ENCODE measurements at places on chromosomes 12 and 14.

DNA sequence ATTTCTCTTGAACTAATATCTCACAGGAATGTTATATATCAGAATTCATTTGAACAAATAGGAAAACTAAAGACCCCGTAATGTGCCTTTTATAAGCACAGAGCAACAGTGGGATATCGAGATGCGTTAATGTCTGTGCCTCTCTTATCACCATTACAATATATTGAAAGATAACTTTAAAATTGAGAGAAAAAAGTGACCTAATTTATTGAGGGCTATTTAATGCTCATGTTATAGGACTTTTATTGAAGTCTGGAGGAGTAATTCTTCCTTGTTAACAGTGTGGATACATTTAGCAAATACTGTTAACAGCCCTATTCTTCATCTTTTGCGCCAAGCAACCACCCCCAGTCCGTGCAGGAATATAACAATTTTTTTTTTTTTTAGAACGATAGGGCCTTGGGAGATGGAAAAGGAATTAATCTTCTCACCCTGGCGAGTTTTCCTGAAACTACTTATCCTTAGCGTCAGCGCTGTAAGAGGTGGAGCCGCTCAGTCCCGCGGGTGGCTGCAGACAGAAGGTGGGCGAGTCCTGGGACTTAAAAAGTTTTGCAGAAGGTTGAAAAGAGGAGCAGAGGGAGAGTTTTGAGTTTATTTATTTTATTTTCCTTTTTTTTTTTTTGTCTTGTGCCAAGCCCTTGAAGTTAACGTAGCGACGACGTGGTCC, 11.0 kb downstream of the FOXG1 start:
- DNase-seq = no peak

GRCh38 chr12:132886529-132887477, 602 bp downstream of the CHFR start:
- DNase-seq = no peak

DNA sequence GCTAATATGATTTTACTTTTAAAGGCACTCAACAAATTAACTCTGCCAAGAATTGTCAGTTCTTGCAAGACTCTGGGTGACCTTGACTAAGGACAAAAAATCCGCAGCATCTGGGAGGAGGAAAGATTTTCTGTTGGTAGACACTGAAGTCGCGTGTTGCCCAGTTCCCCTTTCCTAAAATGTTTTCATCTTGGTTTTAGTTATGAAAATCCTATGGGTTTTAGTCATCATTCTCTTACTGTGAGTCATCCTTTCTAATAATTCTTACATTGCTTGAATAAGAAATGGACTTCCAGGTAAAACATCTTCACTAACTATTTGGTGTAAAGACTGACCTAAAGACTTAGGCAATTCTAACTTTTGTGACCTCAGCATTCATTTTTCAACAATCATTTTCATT, 9.1 kb downstream of the GSG1 start:
- no peak for DNase-seq

GRCh38 chr14:95460647-95461478, 55.6 kb downstream of the SYNE3 start:
- no peak for DNase-seq

DNA sequence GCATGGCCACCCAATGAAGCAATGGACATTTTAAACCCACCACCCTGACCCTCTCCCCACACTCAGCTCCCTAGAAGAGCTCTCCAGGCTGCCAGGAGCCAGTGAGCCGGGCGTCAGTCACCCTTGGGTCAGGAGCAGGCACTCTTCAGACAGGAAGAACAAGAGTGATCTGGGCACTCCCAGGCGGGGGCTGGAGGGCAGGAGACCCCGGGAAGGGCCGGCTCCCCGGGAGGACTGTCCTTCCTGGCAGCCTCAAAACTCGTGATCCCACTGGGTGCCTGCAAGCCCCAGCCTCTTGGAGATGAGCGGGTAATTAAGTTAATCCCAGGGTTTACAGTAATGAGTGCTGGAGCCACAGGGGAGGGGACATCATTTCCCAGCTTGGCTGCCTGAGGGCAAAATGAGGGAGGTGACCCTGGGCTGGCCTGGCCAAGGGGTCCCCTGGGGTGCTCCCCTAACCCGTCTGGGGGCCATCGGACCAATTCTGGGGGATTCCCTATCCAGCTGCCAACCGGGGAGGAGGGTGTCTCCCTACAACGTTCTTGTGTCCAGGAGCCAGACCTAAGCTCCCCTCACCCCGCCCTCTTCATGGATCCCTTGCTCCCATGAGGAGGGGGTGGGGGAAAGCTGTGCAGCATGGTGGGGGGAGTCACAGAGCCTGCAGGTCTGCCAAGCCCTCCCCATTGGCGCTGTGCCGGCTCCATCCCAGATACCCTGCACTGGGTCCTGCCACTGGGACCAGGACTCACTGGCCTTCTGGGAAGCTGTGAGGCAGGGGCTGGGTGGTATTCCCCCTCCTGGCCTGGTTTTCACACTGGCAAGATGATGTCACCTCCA, 59.2 kb downstream of the CCNK start:
- DNase-seq = no peak

- DNase-seq = no peak
Observed at GRCh38 chr14:31479027-31479426, 8.8 kb downstream of the GPR33 start.

- DNase-seq = no peak
Observed at GRCh38 chr12:106039242-106039641, 99.5 kb downstream of the NUAK1 start.

DNA sequence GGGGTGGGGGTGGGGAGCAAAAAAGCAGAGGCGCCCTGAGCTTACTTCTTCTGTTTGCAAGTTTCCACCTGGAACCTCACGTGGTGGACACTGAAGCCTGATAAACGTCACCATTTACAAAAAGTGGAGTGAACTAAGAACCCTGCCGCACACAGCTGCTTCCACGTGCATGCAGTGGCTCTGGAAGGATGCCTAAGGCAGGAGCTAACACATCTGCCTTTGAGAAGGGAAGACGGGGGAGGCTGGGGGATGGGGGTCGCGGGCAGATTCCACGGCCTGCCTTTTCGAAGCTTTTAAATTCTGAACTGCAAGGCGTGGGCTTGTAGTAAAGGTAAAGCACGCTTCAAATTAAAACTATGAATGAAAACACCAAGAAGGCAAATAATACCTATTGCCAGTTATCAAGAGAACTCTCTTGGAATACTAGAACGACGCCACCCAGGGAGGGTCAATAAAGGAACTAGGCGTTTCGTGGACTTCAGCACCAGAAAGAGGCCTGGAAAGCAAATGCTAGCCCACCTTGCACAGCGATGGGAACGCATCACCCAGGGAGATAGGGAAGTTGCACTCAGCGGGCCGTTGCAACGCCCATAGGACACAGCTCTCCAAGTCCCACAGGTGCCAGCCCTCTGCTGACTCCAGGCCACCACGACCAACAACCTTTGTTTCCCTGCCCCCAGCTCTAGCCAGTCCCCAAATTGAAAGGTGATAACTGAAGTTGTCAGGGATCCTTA, 61.8 kb downstream of the TESC start:
- no peak for DNase-seq

GRCh38 chr12:123120452-123121166, 30.3 kb downstream of the PITPNM2 start:
- DNase-seq = no peak

- DNase-seq = no peak
Observed at GRCh38 chr12:8828257-8829124, 6.1 kb downstream of the A2ML1 start.

DNA sequence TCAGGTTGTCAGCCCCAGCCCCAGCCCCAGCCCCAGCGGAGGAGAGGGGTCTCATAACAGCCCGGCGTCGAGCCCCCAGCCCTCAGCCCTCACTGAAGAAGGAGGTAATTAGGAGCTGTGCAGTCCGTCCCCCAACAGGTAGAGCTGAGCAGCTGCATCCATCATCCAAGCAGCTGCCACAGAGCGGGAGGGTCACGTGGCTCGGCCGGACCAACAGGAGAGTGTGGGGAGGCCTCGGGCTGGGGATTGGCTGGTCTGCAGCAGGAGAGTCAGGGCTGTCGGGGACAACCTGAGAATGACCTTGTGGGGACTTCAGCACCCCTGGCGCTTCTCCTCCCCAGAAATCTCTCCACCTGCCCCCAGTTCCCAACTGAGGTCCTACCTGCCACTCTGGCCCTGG, 29.6 kb downstream of the SMUG1 start:
- no peak for DNase-seq

GRCh38 chr14:73807457-73807856, 44.2 kb upstream of the PTGR2 start:
- no peak for DNase-seq

- no peak for DNase-seq
Observed at GRCh38 chr12:122505419-122506051, 4.8 kb upstream of the ZCCHC8 start.

DNA sequence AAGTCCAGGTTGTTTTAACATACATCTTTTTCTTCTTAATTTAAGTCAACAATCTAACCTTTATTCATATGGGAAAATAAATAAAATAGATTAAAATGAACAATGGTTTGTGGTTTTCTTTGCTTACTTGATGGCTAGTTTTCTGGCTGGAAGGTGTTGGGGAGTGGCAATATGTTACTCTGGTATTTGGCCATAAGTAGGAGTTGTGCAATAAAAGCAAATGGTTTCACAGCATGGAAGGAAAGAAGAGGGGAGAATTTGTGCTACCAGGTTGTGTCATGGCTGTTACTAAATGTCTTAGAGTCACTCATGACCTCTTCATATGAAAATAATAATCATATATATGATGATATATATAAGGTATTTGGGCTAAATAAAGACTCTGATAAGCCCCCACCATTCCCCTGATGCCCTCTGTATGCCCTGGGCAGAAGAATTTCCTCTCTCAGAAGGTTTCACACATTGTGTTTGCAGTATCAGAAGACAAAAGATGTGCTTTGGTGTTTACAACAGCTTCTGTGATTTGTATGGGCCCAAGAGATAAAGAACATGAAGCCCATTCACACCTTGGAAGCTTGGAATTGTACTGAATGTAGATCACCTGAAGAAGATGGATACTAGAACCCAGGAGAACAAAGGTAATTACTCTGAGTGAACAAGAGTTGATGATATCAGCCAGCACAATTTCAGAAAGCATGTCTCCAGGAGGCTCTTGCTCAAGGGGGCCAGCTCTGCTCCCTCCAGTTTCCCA, 160.9 kb downstream of the ALG10B start:
- no peak for DNase-seq

- DNase-seq = no peak
Observed at GRCh38 chr14:62654641-62655040, 390.6 kb downstream of the KCNH5 start.

DNA sequence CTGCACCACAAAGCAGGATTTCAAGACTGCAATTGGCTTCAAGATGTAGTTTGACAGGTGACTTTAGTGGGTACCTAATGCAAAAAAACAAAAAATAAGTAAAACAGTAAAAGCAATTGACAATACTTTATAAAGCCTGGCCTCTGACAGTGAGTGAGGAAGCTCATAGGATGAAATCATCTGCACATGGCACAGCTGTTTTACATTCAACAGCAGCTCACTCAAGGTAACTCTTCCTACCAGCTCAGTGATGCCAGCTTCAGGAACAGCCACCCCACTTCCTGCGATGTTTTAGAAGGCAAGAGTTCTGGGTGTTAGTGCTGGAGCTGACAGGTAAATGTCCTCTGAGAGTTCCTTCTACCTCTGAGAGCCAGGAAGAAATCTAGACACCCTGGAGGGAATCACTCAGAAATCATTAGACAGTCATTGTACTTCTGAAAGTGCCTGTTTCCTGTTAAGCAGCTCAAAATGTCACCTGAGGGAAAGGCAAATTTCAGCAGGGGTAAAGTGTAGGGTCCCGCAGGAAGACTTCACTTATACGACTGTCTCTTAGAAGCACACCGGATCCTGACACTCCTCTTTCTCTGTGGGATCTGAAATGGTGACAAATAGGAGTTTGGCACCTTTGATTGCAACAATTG, 99.9 kb downstream of the FOXN3 start:
- DNase-seq = no peak

- no peak for DNase-seq
Observed at GRCh38 chr12:6641131-6641530, 5.4 kb upstream of the LPAR5 start.

- no peak for DNase-seq
Observed at GRCh38 chr14:93688239-93688666, 100.0 kb downstream of the PRIMA1 start.

DNA sequence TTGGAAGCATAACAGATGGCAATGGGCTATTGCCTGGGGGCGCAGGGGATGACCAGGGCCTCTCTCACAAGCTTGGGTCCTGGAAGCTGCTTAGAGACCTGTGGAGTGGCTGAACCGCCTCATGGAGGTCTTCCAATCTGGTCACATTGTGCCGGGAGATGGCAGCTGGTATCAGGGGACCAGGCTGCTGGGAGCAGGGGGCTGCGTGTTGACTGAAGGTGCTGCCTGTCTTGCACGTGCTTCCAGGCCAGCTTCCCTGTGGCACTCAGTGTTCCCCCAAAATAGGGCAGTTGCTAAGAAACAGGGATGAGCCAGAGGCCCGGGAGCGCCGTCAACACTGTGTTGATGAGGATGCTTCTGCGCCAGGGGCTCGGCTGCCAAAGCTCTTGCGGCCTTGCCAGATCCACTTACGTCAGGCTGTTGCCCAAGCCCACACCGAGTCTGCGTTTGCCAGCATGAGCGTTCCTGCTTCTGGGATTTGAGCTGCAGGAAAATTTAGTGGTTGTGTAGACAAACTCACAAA, 39.8 kb downstream of the ELK3 start:
- no peak for DNase-seq

- DNase-seq = peak; percentile 69
Observed at GRCh38 chr12:25495331-25496097, 57.6 kb downstream of the LMNTD1 start.

DNA sequence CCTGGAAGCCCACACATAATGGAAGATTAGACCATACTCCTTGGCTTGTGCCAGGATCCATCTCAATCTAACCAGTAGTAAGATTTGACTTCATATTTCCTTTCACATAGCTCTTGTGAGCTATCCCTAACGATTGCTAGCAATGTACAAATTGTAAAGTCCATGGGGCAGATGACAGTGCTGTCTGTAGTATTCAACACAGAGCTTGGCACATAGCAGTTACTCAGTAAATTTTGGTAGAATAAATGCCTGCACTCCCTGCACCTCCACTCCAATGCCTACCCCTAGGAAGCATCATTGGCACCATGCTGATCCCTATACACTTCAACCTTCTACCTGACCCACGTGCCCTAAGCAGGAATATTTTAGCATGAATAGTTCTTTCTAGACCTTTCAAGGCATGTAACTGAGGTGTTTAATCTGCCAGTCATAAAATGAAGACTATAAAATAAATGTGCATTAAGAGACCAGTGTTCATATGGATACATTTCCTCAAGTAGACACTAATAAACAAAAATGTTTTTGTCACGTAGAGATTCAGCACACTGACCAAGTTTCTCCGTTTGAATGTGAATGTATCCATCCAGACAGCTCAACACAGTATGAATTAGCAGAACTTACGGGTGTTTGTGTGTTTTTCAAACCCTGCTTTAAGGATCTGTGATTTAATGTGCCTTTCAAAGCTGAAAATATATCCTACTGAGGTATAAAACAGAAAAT, 98.8 kb downstream of the BMP4 start:
- DNase-seq = no peak

Data from HS-27A (cell line).